ENCODE measurements at places on chromosomes 12 and 14.

- no peak for DNase-seq
Measured at GRCh38 chr14:102603293-102603907, 11.0 kb downstream of the RCOR1 start.

GRCh38 chr12:4938900-4939299, 29.2 kb downstream of the KCNA1 start:
- DNase-seq: no peak

DNA sequence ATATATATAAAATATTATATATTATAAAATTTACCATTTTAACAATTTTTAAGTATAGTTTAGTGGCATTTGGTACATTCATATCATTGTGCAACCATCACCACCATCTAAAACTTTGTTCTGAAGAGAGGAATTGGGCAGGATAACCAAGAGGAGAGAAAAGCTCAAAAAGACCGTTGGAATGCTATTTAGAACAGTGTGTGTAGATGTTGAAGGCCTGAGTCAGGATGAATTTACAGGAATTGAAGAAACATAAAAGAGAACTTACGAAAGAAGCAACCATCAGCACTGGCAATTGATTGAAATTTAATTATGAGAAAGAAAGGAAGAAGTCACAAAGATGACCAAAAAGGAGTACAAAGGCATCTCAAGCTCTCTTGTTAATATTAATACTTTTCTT, 196.9 kb upstream of the PWP1 start:
- no peak for DNase-seq

GRCh38 chr14:84162633-84163032, 1367.3 kb upstream of the FLRT2 start:
- DNase-seq: no peak

DNA sequence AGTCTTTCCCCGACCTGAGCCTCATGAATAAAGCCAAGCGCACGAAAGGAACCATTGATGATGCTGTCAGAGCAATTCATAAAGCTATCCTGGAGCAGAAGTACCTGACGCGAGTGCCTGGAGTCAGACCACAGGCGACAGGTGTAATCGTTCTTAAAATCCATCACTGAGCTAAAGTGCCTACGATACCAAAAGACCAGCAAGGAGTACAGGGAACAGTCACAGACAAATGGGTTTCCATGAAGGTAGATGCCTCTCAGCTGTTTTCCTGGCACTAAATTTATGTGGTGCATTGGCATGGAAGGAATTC, 1.4 kb upstream of the PCED1B start:
- DNase-seq: no peak

DNA sequence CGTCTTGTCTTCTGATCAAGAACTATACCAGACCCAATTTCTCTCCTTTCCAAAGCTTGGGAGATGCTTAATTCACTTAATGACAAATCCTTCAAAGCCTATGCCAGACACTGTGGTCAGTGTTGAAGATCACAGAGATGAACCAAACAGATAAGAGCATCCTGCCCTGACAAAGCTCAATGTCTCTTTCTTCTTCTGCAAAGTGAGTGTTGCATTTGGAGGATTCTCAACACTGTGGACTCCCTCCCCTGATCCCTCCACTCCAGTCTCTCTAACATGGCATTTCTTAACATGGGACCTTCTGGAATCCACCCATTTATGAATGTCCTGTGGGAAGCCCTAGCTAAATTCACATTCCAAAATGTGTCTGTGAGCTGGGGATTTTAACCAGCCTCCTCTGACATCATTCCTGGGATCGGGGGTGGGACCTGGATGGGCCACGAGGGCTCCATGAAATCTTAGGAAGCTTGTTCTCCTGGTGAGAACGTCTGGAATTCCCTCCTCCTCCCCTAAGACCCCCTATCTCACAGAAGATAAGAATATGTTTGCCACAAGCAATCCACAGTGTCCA, 20.3 kb downstream of the SYNE3 start:
- no peak for DNase-seq

DNA sequence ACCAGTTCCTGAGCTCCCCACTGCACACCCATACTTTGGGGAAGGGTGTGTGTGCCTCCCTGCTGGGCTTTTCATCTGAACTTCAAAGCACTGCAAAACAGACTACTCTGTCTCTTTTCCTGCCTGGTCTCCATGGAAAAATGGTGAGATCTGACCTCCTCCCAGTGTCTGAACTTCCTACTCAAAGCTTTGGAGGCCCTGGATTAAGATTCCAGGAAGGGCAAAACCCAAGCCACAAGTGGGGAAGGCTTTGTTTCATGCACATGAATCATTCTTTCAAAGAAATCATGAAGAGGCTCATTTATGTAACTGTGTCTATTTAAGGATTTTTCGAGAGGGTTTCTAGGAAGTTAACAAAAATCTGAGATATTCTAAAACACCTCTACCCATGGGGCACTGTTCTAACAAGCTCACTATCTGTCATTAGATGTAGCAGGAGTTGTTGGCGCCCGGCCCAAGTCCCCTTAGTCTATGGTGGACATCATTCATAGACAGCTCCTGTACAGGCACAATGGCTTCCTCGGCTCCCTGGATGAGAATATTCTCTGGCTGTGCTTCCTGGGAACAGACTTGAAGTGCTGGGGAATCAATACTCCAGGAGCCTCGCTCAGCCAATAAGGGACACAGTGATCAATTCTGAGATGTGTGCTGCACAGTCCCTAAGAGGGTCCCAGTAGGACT, 224.0 kb downstream of the KTN1 start:
- no peak for DNase-seq

DNA sequence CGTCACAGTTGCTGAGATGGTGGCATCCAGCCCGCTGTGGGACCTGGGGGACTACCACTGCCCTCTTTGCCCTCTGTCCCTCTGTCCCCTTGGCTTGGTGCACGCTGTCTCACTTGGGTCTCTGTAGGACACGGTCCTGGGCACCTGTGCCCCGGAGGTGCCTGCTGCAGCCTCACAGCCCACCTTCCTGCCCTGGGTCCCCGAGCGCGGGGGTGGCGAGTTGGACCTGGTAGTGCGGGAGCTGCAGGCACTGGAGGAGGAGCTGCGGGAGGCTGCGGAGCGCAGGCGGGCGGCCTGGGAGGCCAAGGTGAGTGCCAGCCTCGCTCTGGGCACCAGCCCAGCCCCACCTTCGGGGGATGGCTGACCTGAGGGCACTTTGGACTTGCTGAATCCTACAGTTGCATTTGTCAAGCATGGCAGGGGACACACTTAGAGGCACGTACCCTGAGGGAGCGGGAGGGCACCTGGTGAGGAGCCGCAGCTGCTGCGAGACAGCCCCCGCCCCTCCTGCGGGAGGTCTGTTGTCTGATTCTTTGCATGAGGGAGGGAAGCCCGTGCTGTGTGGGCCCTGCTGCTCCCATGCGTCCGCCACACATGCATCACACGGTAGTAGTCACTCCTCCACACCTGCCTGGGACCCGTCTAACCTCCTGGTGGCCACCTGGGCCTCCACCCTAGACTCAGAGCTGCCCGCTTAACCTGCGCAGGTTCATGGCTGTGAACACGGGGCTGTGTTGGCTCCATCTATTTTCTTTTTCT, 6.8 kb downstream of the TEDC1 start:
- no peak for DNase-seq

GRCh38 chr12:67797753-67798152, 149.2 kb downstream of the DYRK2 start:
- DNase-seq: no peak

- no peak for DNase-seq
Measured at GRCh38 chr14:65237023-65237814, 134.9 kb upstream of the MAX start.

DNA sequence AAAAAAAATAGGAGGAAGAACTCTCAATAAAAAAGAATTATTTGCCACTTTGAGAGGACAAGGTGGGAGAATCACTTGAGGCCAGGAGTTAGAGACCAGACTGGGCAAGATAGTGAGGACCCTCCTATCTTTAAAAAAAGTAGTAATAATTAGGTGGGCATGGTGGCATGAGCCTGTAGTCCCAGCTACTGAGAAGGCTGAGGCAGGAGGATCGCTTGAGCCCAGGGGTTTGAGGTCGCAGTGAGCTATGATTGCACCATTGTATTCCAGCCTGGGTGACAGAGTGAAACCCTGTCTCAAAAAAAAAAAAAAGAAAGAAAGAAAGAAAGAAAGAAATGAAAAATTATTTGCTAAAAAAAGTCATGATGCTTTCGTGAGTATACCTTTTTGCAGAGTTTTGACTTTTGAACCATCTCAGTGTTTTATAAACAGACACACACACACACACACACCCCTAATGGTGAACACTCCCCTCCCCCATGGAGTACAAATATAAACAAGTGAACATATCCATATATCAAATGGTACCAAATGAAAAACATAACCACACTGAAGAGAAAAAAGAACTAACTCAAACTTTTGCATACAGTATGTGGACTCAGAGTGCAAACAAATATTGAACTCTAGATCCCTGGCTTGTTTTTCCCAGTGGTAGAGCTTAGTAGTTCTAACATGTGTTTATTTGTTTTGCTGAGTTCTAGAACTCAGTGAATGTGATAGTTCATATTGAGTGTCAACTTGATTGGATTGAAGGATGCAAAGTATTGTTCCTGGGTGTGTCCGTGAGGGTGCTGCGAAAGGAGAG, 27.7 kb upstream of the DNM1L start:
- DNase-seq: no peak

DNA sequence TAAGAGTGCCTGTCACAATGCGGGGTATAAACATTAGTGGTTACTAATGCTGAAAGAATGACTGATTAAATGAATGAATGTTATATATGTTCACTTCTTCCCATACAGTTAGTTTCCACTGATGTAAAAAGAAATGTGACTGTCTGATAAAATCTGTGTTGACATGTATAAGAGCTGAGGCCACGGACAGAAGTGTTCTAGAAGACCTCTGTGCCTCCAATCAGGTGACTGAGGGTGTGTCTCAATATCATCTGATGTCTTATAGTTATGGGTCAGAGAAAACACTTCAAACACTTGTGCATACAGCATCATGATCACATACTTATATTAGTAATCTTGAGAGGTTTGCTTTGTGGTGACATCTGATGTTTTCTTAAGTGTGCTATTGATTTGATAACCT, 183.4 kb downstream of the TTC7B start:
- DNase-seq: no peak

DNA sequence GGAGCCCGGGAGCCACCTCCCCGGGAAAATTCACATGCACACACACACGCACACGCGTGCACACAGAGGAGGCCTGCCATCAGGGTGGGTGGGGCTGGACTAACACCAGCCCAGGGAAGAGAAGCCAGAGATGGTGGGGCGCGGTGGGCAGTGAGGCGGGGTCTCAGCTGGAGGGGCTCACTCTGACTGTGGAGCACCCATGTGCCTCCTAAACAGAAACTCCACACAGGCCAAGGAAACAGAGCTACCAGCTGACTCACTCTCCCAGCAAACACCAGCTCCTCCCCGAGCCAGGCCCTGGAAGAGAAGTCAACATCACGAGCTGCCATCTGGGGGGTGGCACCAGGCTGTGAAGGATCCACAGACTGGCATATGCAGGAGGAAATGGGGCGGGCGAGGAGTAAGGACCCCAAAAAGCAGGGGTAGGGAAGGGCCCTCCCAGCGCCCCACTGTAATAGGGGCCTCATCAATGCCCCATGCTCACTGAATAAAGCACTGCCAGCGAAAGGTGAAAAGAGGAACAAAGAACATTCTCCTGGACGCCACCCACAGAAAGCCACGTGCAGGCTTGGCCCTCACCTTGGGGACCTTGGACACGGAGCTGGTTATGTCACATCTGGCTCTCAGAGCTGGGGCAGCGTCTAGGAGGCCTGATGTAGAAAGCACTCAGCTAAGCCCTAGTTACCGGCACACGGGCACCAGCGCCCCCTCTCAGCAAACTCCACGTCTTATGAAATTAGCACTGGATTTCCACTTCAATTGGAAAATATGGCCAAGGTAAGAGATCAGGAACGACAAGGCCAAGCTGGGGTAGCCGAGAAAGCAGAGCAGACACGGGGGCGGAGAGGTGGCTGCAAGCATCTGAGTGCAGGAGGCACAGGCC, 8.4 kb upstream of the INF2 start:
- DNase-seq: no peak

- no peak for DNase-seq
Measured at GRCh38 chr12:33575346-33575745, 135.7 kb upstream of the SYT10 start.

DNA sequence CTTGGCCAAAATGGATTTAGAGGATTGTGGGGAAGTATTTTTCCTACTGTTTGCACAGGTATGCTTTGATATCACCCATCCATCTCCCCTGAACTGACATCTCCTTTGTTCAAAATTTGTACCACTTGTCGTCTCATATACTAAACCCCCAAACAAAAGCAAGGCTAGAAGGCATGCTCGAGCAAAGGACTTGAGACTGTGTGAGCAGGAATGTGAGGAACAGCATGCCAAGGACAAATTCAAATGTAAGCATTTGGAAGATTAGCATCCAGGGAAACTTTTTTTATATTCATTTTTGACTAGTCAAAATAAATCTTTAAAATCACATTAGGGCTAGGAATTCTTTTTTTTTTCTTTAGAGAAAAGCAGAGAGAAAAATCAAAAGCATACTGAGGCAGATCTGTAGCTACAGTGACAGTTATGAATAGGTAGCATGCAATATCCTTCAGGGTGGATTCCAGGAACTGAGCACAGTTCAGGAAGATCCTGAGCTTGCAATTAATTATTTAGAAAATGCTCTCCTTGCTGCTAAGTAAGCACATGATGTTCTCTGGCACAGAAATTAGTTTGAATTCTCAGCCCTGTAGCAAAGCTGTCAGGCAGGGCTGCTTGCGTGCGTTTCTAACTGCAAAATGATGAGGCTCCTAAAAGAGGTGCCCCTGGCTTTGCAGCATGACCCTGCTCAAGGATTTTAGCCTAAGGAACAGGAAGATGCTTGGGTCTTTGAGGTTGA, 327.7 kb downstream of the LRIG3 start:
- no peak for DNase-seq

DNA sequence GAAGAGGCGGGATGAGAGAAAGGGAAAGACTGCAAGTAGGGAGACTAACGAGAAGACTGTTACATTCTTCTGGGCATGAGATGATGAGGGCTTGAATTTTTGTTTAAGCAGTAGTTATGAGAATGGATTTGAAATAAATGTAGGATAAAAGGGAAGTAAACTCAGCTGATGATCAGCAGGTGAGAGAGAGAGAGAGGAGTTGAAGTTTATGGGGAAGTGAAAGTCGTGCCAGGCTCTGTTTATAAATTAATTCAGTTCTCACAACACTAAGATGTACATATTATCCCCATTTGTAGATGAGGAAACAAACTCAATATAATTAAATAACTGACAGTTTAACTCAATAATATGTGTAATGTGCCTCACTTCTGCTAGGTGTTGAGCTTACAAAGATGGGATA, 170.0 kb upstream of the RMST start:
- no peak for DNase-seq

- no peak for DNase-seq
Measured at GRCh38 chr14:64857979-64858744, 21.5 kb downstream of the SPTB start.
